Activated naive CD8-positive, alpha-beta T cell treated with anti-CD3 and anti-CD28 coated beads for 36 hours (primary cell): ENCODE measurements at places on chromosomes 4 and X. TPM values are rescaled to one million over a fixed set of nuclear protein-coding genes. Genes with fewer than 3 reads are reported as not detected.

GRCh38 chrX:112147206-112147605, 64.6 kb upstream of the TRPC5 start:
- no peaks in the 10 kb centered on the region for H3K36me3 ChIP-seq
- no peaks in the 10 kb centered on the region for H3K27me3 ChIP-seq
- H3K27ac ChIP-seq, result no peak overlapping the region
- H3K4me1 ChIP-seq, result no peaks in the 10 kb centered on the region

The SPIN2A gene
- total RNA-seq, result 0.41 TPM

DNA sequence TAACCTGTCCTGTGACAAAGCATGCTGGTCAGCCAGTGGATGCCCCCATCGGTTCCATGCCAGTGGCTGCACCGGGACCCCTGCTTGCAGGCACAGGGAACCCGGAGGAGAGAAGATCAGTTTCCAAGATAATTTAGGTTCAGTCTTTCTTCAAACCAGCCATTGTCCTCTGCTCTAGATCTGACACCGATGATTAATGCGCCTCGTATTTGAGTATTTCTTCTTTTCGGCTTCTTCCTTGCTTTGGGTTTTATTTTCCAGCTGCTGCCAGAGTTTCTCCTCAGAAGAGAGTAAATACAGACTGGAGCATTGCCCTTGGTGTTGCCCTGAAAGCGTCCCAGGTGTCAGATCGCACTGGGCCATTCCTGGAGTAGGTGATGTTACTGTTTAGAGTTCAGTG, 19.2 kb upstream of the BCOR start:
- H3K4me3 ChIP-seq, result no peak overlapping the region
- no peaks in the 10 kb centered on the region for H3K36me3 ChIP-seq
- H3K4me1 ChIP-seq, result peaks cover 3% of the 10 kb centered on the region
- H3K27ac ChIP-seq, result no peak overlapping the region

DNA sequence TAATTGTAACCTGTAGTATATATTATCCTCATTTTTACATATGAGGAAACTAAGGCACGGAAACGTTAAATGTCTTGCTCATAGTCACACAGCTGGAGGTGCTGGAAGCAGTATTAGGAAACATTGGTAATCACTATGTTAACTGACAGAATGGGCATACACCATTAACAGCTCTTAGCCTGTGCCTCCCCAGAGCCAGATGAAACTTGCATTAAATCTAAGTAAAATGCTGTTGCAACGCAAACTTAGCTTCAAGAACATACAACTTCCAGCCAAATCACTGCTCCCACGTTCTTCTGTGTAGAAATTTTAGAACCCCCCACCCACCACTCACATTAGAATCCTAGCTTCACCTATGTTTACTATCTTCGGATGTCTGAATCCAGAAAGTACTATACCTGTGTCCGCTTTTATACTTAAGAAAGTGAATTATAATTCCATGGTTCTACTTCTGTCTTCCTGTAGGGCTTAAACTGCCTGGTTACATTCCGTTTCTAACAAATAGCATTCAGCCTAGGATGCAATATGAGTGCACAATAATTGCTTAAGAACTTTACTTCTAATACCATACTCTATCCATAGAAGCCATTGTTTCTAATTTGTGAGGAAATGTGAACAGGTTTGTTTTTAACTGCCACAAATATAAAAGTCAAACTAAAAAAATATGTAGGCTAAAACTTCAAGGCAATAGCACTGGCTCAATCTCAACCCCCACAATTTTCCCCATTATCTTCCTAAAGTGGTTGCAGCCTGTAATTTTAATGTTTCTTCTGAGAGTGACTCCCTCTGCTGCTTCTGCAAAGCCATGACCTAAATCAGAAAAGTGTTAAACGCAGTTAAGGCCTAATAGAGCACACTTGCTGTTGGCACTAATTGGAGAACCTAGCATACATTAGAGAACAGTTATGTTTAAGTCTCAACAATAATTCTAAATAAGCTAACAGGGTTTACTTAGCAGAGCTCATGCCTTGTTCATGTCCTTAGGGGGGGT, 4.4 kb downstream of the UNC5C start:
- no peaks in the 10 kb centered on the region for H3K36me3 ChIP-seq
- H3K4me1 ChIP-seq, result peaks cover 17% of the 10 kb centered on the region
- DNase-seq, result no peak
- H3K27ac ChIP-seq, result no peak overlapping the region
- peaks cover 52% of the 10 kb centered on the region for H3K27me3 ChIP-seq

GRCh38 chrX:101787934-101788333, 128.3 kb upstream of the ARMCX2 start:
- no peak overlapping the region for H3K4me3 ChIP-seq
- H3K4me1 ChIP-seq, result no peaks in the 10 kb centered on the region
- H3K27ac ChIP-seq, result no peak overlapping the region
- no peaks in the 10 kb centered on the region for H3K36me3 ChIP-seq
- DNase-seq, result no peak

- no peak for DNase-seq
- no peaks in the 10 kb centered on the region for H3K36me3 ChIP-seq
- H3K4me1 ChIP-seq, result peaks cover 9% of the 10 kb centered on the region
- H3K27ac ChIP-seq, result no peak overlapping the region
- peaks cover 10% of the 10 kb centered on the region for H3K27me3 ChIP-seq
Observed at GRCh38 chr4:26150948-26151347, 169.9 kb upstream of the RBPJ start.

GRCh38 chr4:55364691-55365344, 18.8 kb downstream of the SRD5A3 start:
- H3K36me3 ChIP-seq, result peaks cover 27% of the 10 kb centered on the region
- DNase-seq, result no peak
- no peak overlapping the region for H3K4me3 ChIP-seq
- no peaks in the 10 kb centered on the region for H3K4me1 ChIP-seq
- no peak overlapping the region for H3K27ac ChIP-seq

- H3K4me3 ChIP-seq, result no peak overlapping the region
- no peak overlapping the region for H3K27ac ChIP-seq
- H3K27me3 ChIP-seq, result peaks cover 85% of the 10 kb centered on the region
- H3K36me3 ChIP-seq, result no peaks in the 10 kb centered on the region
- DNase-seq, result no peak
- peaks cover 4% of the 10 kb centered on the region for H3K4me1 ChIP-seq
Observed at GRCh38 chr4:110610940-110611831, 11.7 kb downstream of the PITX2 start.

DNA sequence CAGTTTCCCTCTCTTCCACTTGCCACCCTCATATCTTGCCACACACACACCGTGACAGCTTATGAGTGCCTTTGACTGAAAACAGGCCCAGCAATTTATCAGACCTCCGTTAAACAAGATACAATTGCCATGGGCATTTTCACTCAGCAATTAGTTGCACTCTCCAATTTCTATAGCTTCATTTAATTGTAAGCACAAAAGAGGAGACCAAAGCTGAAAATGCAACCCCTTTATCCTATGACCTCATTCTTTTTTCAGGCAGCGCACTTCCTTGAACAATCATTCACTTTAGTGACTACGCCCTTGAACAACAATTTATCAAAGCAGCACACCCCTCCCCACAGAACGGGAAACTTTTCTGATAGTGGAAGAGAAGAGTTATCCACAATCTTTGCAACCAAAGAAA, 4.1 kb downstream of the POF1B start:
- H3K4me1 ChIP-seq, result no peaks in the 10 kb centered on the region
- H3K27ac ChIP-seq, result no peak overlapping the region
- H3K36me3 ChIP-seq, result no peaks in the 10 kb centered on the region
- no peak overlapping the region for H3K4me3 ChIP-seq
- no peaks in the 10 kb centered on the region for H3K27me3 ChIP-seq
- no peak for DNase-seq

- peaks cover 2% of the 10 kb centered on the region for H3K4me1 ChIP-seq
- no peak for DNase-seq
- no peaks in the 10 kb centered on the region for H3K36me3 ChIP-seq
Observed at GRCh38 chr4:145957302-145957701, 18.7 kb upstream of the ZNF827 start.

The GAGE12G gene
- not detected for total RNA-seq

DNA sequence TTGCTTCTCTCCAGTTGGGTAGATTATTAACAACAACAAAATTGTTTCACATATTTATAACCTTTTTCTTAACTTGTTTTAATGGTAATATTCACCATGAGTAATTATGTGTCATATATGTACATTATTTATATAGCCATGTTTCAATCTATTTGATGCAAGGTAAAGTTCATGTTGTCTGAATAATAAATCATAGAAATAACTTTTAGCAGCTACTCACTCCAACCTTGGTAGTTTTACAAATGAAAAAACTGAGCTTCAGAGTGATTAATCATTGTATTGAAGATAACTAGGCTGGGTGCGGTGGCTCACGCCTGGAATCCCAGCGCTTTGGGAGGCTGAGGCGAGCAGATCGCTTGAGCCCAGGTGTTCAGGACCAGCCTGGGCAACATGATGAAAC, 46.0 kb downstream of the TMA16 start:
- H3K27me3 ChIP-seq, result no peaks in the 10 kb centered on the region
- no peak for DNase-seq
- no peaks in the 10 kb centered on the region for H3K4me1 ChIP-seq
- H3K27ac ChIP-seq, result no peak overlapping the region
- peaks cover 3% of the 10 kb centered on the region for H3K36me3 ChIP-seq

The UCP1 gene
- total RNA-seq, result not detected

DNA sequence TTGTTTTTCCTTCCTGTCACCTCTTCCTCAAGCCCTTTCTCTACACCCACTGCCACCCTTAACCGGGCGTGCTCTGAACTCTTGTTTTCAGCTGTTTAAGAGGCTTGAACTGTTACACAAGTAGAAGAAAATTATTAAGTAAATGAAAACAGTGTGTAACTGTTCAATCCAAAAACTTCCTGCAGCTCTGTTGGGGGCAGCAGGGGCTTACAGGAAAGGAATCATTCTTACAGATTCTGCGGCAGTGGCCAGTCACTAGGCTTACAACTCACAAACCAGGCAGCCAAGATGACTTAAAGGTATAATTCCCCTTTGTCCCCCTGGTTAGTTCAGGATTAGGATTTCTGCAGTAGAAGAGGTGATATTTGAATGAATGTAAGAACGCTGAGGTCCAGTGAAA, 70.2 kb upstream of the ETNPPL start:
- DNase-seq, result no peak
- H3K4me1 ChIP-seq, result peaks cover 5% of the 10 kb centered on the region
